ENCODE measurements at places on chromosomes 4 and X.
A peak's percentile ranks its signal among the peaks of the same experiment; 100 is the strongest.

DNA sequence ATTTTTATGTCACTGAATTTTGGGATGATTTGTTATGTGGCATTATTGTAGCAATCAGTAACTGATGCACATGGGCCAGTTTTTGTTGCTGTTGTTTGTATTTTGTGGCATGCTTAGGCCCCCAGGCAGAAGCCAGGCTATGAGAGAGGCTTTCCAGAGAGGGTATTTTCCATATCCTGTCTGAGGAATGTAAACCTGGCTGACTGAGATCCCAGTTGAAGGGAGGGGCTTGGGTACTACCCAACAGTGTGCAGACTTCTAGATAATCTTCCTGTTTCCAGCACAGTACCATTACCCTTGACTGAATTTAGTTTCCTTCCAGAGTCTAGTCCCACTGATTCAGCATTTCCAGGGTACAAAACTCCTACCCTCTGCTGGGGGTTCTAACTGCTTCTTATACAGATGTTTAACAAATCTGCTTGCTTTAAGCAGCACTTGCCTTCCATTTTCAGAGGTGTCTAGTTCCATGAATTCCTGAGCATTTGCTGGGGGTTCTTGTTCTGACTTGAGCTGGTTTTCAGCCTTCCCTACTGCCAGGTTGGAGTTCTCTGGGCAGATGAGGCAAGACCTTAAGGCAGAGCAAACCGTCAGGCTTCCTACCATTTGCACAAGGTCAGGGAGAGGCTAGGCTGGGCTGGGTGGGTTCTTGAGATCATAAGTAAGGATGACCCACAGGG, 104.7 kb upstream of the EGFL6 start:
- DNase-seq: peak; percentile 19

DNA sequence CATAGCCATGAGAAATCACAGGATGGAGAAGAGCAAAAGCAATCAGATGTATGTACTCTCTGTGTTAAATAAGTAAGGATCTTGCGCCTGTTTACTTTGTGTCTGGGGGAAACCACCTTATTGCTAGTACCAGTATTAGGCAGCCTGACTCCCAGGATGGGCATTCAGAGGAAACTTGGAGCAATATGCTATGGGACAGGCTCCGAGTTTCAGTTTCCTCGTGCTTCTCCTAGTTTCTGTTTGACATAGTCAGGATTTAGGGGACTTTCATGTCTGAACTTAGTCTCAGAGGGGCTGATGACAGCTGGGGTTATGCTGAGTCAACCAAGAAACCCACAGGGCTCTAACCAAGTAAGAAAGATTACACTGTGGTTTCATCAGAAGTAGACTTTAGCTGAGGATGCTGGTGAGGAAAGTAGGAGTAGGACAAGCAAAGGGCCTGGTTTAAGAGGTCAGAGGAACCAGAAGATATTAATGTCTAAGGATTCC, 13.5 kb downstream of the NSUN7 start:
- DNase-seq: peak; percentile 52

- DNase-seq: peak; percentile 87
Measured at GRCh38 chr4:111537871-111538270, 607.4 kb upstream of the FAM241A start.

DNA sequence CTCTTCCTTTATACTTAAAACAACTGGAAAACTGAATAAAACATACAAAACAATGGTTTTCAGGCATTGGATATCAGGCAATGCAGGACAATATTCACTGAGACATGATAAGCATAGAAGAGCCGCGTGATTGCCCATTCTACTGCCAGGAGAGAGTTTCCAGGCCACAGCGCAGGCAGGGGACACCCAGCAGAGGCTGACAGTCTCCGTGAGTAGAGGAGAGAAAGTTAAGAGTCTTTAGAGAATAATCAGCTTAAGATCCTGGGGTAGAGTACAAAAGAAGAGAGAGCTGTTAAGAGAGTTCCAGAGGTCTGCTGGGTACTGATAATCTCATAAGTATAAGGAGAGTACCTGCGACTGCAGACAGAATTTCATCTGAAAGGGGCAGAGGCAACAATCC, 18.4 kb upstream of the FRAS1 start:
- no peak for DNase-seq

DNA sequence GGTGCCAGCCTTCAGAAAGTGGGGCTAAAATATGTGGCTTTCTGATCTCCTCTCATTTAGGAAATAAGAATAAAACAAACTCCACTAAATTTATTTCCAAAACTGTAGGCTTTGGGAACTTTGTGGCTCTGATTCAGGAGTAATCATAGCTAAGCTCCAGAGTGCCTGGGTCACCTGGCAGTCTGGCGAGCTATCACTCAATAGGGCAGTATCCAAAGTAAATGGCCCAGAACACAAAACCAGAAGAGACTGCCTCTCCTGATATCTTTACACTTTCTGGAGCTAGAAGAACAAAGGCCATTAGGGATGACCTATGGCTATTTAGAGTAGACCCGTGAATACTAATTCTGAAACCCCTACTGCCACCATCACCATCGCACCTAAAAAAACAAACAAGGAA, 17.0 kb upstream of the PPARGC1A start:
- no peak for DNase-seq

DNA sequence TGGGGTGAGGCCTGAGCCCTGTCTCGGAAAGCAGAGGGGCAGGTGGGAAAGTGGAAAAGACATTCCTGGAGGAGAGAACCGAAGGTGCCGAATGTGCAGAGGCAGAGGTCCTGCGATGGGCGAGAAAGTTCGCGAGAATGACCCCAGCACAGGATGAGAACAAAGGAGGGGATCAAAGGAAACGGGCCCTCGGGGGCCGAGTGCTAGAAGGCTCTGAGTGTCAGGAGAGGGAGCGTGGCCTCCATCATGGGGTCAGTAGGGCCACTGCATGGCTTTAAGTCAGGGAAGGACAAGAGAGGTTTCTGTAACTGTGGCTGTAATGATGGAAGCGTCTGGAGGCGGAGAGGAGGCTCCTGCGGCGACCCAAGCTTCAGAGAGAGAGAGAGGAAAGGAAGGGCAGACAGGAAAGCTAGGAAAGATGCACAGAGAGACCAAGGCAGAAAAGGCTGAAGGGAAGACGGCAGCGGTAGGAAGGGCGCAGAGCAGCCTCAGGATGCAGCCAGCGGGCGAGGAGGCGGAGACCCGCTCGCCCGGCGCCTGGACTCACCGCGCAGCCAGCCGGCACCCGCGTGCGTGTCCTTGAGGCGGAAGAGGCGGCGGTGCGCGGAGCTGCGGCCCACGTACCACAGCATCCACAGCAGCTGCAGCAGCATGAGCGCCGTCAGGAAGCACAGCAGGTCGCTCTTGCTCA, 669 bp downstream of the OTOP1 start:
- DNase-seq: peak; percentile 7

- DNase-seq: no peak
Measured at GRCh38 chr4:185457136-185457535, 14.4 kb downstream of the CCDC110 start.

GRCh38 chr4:186192066-186192612, 772 bp downstream of the CYP4V2 start:
- peak; percentile 57 for DNase-seq

DNA sequence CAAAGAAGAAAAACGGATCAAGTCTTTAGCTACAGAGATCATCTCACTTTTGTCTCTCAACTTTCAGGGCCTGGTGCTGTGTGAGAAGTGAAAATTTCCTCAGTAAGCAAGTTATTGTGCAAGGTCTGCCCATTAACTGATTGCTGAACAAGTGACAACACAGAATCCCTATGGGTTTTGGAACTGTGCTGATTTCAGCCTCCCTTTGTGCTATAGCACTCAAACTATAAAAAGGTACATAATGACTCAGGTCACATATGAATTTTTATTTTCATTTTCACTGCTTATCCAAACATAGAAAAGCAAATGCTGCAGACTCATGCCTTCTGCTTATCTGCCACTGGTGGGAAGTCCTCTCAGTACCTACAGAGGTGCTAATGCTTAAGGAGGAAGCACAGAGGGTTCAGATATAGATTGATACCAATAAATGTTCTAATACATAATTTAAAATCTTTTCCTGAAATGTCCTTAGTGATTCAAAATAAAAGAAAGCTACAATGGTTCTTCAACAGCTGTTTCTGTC, 576.2 kb upstream of the CT83 start:
- no peak for DNase-seq

- DNase-seq: no peak
Measured at GRCh38 chr4:23884261-23884660, 5.6 kb downstream of the PPARGC1A start.

- no peak for DNase-seq
Measured at GRCh38 chr4:16213121-16213520, 13.2 kb downstream of the TAPT1 start.

DNA sequence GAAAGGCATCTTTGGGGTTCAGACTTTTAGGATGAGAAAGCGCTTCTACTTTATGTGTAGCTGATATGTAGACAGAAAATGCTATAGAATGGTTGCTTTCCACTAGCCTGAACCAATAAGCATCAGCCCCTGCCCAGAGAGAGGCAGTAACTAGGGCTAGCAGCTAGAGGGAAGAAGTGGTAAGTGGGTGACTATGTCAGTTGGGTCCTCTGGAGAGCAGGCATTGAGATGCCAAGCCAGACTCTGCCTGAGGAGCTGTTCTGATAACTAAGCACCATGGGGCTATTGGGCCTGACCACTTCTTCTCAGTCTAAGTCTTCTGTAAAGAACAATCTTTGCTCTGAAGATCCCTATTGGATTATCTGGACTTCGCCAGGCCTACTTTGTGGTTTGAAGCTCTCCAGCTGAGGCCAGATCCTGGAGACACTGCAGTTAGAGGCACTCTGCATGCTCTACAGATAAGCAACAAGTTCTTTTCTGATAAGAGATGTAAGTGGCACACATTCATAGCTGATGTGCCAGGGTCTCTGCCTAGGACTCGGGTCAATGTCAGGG, 146.1 kb downstream of the RBM46 start:
- no peak for DNase-seq

DNA sequence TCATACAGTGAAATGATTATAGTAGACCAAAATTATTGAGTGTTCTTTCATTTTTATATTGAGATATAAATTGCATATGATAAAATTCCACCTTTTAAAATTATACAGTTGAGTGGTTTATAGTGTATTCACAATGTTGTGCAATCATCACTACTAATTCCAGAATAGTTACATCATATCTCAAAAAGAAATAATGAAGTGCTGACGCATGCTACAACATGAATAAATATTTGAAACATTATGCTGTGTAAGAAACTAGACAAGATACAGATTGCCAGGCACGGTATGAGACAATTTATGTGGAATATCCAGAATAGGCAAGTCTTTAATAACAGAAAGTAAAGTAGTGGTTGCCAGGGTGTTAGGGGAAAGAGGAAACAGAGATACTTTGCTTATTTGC, 871.7 kb downstream of the FAM133A start:
- no peak for DNase-seq

DNA sequence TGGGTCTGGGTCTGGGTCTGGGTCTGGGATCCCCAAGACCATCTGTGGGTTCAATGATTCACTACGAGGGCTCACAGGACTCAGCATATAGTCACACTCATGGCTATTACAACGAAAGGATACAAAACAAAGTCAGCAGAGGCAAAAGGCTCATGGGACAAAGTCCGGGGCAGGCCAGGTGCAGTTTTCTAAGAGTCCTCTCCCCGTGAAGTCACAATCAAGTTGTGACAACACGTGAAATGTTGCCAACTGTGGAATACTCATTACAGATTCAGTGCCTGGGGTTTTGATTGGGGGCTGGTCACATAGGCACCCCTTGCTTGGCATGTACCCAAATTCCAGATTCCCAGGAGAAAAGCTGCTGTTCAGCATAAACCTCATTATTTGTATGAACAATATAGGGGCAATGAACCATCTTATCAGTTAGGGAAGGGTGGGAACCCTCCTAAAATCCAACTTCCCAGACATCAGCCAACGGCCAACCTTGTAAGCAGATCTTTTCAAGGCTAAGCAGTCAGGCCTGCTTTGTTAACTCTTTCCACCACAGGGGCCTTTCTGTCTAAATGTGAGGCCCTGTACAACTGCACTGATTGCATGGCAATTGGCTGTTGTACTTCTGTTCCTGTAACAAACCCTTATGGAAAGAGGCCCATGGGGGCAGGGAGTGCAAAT, 58.2 kb upstream of the DIPK2B start:
- DNase-seq: no peak

DNA sequence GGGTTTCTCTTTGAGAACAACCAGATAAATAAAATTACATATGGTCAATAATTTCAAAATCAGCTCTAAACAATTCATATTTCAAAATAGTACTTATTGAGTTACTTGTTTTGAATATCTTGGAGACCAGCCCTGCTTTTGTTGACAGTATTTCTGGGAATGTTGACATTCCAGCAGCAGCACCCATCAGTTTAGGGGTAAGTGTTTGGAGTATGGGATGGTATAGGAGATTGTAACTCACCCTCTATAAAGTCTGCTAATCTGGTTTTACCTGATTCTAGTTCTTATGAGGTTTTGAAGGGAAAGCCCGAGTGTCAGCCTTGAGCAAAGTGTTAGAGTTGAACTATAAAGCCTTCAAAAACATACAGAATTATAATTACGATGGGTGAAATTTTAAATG, 139.2 kb upstream of the ANKRD50 start:
- DNase-seq: no peak

DNA sequence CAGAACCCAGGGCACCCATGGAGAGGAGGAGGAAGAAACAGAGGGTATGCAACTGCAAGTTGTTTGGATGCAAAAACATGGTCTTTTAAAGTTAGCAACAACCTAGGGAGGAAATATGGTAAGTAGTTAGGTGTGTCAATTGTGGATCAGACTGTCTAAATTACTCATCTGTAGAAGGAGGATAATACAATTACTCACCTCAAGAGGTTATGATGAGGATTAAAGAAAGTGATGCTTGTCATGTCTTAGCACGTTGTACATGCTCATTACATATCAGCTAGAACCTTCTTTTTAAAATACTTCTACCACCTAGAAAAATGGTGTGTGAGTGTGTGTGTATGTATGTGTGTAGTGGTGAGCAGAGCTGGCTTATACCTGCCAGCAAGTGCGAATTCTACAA, 2.3 kb upstream of the C1QTNF7 start:
- DNase-seq: no peak

DNA sequence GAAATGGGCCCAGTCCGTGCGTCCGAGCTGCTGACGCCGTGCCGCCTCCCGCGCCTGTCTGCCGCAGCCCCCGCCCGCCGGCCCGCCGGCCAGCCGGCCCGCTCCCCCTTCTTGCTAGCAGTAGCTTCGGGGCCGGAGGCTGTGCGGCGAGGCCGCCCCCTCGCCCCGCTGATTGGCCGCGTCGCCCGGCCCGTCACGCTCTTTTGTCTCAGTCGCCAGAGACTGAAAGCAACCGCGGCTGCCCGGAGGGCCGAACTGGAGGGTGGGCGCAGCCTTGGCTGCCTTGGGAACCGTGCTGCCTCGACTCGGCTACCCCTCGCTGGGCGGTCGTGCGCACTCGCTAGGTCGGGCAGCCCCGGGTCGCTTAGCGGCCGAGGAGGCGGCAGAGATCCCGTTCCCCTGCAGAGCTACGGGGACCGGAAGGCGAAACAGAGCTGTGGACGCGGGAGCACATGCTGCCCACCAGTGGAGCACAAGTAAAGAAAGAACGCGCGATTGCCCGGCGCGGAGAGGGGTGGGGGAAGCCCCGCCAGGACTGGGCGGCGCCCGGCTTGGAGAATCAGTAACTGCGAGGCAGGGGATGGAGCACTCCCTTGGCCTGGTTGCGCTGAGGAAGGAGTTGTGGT, at the start of gene ZCCHC18:
Gene ZCCHC18 (plus strand): TSS at position 198 of the 626 bp plus-strand sequence. CDS start 1,589 bp downstream, outside the sequence.
- DNase-seq: peak; percentile 67
